ENCODE measurements at places on chromosomes 4 and X.

- DNase-seq: peak; percentile 68
Measured at GRCh38 chr4:82044141-82044993, 329.4 kb downstream of the HNRNPD start.

- no peak for DNase-seq
Measured at GRCh38 chr4:26935397-26935796, 74.8 kb downstream of the STIM2 start.

GRCh38 chrX:54357414-54358377, at the start of gene WNK3:
TSS of gene WNK3 (minus strand) at chrX:54358046.
- peak; percentile 92 for DNase-seq

DNA sequence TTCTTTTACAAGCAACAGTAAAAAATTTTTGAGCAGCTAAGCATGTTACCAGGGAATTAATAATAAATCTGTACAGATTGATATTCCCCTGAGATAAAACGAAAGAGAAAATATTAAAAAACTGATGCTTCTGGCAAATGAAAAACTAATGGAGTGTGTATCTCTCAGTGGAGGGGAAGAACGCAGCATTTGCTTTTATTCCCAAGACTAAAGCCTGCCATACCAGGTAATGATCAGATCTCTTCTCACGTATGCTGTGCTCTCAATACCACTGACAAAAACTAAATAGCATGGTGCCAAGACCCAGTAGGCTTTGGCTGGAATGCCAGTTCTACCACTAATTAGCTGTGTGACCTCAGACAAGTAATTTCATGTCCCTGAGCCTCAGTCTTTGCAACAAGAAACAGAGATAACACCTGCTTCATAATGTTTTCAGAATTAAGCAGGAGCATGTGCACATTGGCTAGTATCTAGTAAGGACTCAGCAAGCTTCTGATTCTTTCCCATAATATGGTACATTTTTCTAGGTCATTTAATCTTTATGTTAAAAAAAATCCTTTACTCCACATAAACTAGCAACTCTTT, 179.6 kb downstream of the CENPC start:
- DNase-seq: no peak

DNA sequence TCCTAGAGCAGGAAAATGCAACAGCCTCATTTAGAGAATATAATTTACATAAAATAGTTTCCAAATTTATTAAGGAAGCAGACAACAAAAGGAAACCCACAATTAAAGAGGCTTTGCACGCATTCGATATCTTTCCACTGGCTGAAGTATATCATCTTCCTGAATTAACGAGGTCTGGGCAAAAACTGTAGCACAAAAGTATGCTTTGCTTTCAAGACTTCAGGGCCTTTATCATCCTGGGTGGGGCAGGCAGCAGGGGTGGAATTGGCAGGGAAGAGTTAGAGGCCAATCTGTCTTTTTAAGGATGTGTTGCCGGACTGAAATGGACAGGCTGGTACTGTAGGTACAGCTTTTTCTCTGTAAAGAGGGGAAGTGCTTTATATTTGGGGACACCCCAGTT, 17.0 kb upstream of the STX18 start:
- no peak for DNase-seq

All from testis (tissue), 5 donors.